ENCODE measurements at places on chromosomes 7 and 10. TPM values are rescaled to one million over a fixed set of nuclear protein-coding genes. Genes with fewer than 3 reads are reported as not detected.

INA gene
- total RNA-seq: 0.08 TPM

DNA sequence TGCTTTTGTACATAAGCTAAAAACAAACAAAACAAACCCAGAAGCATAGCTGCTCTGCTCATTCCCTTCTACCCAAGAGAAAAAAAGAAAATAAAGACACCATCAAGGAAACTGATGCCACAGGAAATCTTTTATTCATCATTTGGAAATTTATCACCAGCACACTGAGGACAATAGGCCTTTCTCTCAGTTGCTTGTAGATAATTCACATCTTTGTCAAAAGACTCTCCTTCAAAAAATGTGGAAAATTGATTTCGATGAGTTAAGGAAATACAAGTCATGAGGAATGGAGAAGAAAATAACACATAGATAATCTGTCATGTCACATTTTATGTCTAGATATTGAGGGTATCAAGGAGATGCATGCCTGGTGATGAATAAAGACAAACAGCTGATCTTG is 53.5 kb downstream of the ZNF37A start:
- DNase-seq: no peak

- no peak for DNase-seq
Observed at GRCh38 chr10:132304756-132305509, 2.8 kb downstream of the STK32C start.

H2BK1 gene
- not detected for total RNA-seq

DNA sequence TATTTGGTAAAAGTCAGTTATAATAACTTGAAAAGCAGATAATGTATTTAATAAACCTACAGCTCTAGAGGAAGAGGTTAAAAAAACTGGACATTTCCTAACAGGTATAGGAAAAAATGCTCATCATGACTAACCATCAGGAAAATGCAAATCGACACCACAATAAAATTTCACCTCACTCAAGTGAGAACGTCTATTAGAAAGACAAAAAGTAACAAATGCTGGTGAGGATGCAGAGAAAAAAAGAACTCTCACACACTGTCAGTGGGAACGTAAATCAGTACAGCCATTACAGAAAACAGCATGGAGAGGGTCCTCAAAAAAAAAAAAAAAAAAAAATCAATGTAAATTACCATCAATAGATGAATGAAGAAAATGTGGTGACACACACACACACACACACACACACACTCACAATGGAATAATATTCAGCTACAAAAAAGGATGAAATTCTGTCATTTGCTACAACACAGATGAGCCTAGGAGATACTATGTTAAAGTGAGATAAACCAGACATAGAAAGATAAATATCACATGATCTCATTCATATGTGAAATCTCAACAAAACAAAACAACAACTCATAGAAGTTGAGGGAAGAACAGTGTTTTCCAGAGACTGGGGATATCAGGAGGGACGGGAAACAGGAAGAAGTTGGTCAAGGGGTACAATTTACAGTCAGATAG is 20.1 kb downstream of the EPC1 start:
- DNase-seq: no peak

- DNase-seq: no peak
Observed at GRCh38 chr7:99563650-99564049, 5.2 kb downstream of the ZNF655 start.

GRCh38 chr10:49168831-49169500 is 19.2 kb downstream of the TMEM273 start:
- DNase-seq: peak; percentile 4

DNA sequence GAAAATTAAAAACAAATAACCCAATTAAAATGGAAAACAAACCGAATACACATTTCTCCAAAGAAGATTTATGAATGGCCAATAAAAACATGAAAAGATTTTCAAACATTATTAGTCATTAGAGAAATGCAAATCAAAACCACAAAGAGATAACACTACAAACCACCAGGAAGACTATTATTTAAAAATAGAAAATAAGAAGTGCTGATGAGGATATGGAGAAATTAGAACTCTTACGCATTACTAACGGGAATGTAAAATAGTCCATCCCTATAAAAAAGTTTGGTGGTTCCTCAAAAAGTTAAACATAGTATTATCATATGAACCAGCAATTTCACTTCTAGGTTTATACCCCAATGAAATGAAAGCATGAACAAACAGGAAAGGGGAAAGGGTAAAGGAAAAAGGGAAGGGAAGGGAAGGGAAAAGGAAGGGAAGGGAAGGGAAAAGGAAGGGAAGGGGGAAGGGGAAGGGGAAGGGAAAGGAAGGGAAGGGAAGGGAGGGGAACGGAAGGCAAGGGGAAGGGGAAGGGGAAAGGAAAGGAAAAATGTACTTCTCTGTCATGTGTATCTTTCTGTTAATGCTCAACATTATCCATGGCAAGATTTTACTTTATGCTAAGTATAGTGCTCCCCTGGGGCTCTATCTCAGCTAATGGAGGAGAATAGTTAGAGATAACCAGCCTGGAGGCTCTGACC is 125.3 kb upstream of the RSU1 start:
- DNase-seq: no peak

GRCh38 chr10:89516149-89516832 is 19.1 kb downstream of the SLC16A12 start:
- no peak for DNase-seq

- no peak for DNase-seq
Observed at GRCh38 chr7:17619196-17619818, 320.9 kb downstream of the AHR start.

DNA sequence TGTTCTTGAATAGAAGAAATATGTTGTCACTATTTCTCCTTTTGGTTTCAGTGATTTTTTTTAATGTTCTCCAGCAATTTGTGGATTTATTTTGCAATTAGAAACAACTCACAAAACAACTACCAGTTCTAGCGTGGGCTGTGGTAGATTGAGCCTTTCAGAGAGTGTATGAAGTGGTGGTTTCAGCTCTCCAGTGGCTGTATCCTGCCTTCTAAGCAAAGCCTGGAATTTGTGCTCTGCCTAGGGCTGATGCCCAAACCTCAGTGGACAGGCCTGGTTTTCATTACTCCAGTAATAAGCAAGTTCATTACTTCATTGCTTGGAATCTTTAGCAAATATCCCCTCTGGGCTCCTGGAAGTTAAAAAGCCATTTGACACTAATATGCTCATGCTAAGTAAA is 35.9 kb downstream of the APBB1IP start:
- no peak for DNase-seq

SPDYE16 gene
- 0.16 TPM for total RNA-seq

CYP2C9 gene
- total RNA-seq: not detected

GRCh38 chr7:2975821-2976371 is 67.8 kb downstream of the CARD11 start:
- no peak for DNase-seq

COL17A1 gene
- not detected for total RNA-seq

DNA sequence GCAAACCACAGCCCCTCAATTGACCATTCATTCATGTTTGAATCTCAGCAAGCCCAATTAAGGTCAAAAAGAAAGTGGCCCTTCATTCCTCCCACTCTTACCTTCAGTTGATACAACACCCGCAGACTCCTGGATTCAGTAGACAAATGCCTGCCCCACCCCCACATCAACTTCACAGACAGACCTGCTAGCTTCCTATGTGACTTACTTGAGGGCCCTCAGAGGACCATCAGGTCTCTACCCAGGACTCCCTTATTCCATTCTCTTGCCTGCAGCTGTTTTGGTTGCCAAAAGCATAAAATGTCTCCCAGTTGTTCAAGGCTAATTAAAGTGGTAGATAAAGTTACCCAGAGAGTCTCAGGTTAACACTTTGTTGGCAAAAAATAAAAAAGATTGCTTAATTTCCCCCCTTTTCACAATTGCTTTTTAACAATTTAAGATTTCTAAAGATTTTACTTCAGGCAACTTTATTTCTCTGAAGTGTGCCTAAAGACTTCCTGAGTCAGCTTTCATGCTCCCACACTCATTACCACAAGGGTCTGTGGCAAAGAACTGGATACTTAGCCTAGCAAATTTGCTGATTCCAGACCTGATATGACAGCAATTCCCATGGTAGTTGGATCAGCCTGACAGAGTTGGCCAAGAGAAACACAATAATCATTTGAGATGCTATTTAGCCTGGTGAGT is 3.3 kb upstream of the MTERF1 start:
- DNase-seq: no peak

GRCh38 chr7:123604739-123605138 is 3.1 kb downstream of the ASB15 start:
- no peak for DNase-seq

DNA sequence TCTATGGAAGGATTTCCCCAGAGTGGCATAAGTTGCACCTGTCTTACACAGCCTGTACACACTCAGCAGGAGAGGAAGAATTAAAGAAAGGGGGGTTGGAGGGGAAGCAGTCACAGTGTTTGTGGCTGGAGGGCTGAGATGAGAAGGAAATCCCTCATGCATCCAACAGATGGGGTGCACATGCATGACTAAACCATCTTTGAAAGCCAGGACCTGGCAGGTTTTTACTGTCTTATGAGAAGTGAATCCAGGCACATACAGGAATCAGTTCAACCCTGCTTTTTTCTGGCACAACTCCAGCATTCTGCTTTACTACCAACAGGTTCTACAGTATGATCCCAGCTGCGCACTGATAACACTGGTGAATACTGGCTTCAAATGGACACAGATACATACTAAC is 107.7 kb downstream of the CACNA2D1 start:
- DNase-seq: no peak

ZNF365 gene
- not detected for total RNA-seq

- DNase-seq: peak; percentile 5
Observed at GRCh38 chr7:75537731-75538130, 45.6 kb downstream of the SPDYE5 start.

GRCh38 chr10:69517271-69517848 is 55.9 kb downstream of the NEUROG3 start:
- no peak for DNase-seq

DNA sequence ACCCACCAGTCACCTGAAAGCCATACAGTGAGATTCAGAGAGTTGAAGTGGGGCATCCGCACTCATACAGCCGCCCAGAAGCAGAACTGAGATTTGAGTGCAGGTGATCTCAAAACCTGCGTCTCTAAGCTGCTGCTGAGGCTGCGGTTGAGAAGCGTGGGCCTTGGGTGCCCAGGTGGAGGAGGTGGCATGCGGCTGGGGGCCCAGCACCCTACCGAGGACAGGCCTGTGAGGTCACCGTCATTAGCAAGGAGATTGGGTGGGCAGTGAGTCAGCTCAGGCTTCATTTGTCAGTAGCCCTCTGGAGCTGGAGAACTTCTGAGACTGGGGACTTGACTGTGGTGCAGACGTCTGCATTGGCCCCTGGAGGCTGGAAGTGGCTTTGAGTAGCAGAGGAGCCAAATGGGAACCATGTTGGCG is 29.8 kb downstream of the ZMIZ1 start:
- no peak for DNase-seq

GRCh38 chr7:102272075-102272916 is 14.4 kb upstream of the SH2B2 start:
- DNase-seq: peak; percentile 76
